ENCODE measurements at places on chromosomes 2 and 18.

GRCh38 chr2:70030724-70031420 lies 56.4 kb upstream of the PCBP1 start:
- DNase-seq, result no peak

DNA sequence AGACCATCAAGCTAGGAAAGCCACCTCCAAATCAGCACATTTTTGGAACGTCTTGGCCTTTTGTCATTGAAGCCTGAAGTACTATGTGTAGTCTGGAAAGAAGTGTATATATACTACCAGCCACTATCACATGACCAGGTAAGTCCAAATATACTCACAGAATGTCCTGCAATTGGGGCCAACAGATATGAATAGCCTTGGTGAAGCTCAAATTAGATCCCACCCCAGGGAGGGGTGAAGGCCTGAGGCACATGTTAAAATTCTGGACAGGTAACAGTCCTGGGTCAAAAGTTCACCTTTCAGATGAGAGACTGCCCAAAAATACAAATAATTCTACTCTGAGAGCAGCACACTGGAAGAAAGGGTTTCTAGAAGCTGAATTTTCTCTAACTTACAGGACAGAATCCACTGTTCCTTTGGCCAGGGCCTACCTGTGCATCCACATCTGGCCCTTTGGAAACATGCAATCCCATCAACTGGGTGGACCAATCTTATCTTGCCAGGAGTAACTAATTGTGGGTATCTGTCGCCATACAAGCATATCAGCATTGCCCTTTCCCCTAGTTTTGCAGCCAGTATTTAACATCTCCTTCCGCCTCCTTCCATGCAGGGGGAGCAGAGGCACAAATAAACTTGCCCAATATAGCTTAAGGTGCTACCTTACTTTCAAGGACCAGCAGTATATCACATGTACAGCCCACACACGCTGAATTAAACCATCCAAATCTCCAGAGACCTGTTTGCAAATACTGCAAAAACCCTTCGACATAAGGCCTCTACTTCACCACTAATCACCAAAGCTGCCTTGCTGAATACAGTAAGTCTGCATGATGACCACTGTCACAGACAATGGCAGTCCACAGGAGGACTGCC lies 67.8 kb downstream of the EIF5B start:
- DNase-seq, result no peak

DNA sequence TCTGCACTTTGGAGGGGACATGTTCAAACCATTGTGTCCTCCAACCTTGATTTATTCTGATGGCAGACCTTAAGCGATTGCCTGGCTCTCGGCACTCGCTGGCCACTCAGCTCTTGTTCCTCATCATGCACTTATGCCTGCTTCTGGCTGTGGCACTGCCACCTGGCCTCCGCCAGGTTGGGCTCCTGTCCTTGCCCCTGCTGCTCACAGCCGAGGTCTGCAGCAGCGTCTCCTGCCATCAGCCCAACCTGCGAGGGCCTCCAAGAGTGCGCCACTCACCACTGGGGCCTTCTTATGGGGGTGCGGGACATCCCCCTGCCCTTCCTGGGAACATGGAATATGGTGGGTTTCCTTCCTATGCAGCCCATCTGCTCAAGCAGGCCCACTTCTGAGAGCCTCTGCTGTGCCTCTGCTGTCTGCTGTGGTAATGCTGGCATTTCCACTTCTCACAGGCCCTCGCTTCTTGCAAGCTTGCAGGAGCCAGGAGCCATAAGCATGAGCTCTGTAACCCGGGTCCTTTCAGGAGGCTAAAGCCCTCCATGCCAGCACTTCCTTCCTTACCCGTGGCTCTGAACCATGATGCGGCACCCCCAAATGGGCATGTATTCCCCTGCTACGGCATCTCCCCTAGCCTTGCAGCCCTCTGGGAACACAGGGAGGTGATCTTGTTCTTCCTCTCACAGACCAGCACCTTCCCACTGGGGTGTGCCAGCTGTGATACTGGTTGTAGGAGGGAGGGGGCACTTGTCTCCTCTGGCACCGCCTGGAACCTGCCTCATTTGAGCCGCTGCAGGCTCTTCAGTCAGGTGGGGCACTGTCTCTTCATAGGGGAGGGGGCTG lies 58.6 kb upstream of the HS6ST1 start:
- DNase-seq, result no peak

DNA sequence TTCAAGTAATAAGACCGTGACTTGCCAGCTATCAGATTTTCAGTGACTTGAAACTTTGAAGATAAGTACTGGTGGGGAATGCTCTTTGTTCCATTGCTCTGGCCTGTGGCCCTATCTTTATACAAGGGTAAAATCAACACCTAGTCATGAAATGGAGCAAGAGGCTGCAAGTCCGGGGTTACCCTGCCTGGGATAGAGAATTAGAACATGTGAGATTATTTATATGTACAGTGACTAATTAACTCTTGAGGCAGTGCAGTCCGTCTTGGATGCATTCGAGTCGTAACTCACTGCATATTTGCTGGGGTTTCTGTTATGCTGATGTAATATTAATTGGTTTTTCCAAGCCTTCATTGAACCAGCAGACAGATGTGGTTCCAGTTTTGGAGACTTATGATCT lies 105.8 kb upstream of the LYPD6 start:
- DNase-seq, result no peak

GRCh38 chr18:41939326-41939725 lies 15.7 kb upstream of the PIK3C3 start:
- DNase-seq, result no peak
